ENCODE measurements at places on chromosomes 12 and 14.

DNA sequence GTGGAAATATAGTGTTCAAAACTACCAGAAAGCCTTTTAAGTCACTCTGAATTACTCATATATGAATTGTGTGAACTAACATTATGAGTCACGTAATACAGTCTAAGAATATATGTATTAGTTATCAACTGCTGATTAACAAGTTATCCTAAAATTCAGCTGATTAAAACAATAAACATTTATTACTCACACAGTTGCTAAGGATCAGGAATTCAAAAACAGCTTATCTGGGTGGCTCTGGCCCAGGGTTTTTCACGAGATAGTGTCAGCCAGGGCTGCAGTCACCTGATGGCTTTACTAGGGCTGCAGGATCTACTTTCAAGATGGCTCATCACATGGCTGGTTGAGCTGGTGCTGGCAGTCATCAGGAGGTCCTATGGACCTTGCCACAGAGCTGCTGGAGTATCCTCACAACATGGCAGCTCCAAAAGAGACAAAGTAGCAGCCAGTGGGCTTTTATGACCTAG lies 36.5 kb downstream of the CORO1C start:
- DNase-seq = peak; percentile 64

DNA sequence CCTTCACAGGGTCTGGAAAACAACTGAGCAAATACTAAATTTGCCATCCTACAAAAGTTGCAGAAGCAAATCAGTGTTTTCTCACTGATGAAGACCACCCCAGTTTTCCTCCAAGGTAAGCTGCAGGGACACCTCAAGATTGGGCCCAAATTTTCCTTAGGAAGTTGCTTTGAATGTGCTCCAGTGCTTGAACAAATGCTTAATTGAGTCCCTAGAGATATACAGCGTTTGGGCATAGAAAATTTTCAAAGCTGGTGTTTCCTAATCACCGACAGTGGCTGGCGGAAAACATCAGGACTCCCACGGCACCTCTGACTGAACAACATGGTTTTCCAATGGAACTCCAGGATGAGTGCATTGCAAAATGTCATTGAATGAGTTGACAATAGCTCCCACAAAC lies 92.5 kb upstream of the HMGA2 start:
- no peak for DNase-seq

- DNase-seq = no peak
Measured at GRCh38 chr12:68034567-68034966, 45.3 kb downstream of the IFNG-AS1 start.

DNA sequence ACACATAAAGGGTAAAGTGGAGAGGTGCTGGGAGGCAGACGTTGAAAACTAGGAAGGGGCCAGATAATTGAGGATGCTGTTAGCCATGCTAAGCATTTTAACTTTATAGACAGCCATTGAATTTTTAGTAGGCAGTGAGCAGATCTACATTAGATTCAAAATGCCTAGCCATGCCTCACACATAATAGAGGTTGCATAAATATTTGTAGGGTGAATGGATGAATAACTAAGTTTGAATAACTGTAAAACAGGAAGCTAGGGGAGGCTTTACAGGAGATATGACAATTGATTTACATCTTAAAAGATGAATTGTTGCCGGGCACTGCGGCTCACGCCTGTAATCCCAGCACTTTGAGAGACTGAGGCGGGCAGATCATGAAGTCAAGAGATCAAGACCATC lies 12.3 kb upstream of the CCNT1 start:
- no peak for DNase-seq

GRCh38 chr12:54571193-54572188 lies 17.0 kb downstream of the PPP1R1A start:
- no peak for DNase-seq

- DNase-seq = no peak
Measured at GRCh38 chr14:32477396-32477795, 148.3 kb downstream of the AKAP6 start.

DNA sequence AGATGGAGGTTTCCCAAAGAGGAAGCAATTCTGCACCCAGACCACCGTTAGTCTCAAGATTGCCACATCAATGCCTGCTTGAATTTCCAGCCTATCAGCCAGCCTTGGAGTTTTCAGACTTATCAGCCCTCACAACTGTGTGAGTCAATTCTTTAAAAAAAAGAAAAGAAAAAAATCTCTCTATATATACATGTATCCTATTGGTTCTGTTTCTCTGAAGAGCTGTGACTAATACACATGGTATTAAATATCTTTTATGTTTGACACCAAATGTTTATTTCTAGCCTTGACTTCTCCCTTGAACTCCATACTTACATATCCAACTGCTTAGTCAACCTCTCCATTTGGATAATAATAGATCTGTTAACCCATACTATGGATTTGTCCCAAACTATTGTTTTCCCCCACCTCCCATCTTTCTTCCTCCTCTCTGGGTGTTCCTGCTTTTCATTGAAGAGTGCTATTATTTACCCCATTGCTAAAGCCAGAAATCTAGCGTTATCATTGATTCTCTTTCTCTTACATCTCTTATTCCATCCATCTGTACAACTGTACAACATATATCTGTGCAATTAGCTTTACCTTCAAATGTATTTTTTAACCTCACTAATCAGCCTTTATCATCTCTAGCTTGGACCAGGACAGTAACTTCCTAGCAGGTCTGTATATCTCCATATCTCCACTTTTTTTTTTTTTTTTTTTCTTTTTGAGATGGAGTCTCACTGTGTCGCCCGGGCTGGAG lies 22.7 kb upstream of the EID3 start:
- no peak for DNase-seq

GRCh38 chr12:7666595-7666994 lies 887 bp upstream of the APOBEC1 start:
- DNase-seq = no peak

DNA sequence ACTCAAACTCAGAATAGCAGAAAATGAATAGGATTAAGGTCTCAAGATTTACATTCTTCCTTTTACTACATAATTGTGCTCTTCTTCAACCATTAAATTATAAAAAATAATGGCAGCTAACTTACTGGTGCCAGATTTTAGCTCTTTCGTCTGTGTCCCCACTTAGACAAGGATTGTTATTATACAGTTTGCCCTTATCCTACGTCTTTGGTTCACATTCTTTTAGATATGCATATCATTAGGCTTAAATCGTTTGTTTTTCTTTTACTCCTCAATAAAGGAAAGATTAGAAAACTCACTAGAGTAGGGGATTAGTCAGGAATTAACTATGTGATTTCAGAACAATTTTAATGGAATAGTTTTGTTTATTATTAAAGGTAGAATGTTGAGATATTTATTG lies 129.6 kb upstream of the GARIN2 start:
- no peak for DNase-seq

GRCh38 chr12:32671930-32672780 lies 6.9 kb upstream of the DNM1L start:
- no peak for DNase-seq

DNA sequence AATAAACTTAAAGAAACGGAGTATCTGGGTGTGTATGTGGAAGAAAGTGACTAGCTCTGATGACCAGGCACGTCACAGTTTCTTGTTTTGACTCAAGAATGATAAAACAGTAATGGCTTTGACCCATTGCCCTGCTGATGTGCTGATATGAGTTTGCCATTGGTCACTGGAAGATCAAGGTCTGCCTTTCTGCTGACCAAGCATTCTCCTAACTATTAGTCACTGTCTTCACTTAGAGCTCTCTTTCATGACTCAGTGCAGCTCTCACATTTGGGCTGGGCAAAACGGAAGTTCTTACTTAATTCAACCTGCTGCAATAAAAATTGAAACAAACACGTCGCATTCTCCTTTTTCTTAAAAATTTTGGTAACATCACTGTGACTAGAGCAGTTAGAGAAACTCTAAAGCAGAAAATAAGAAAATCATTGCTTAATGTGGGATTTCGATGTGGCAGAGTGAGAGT lies 366.7 kb downstream of the BTG1 start:
- DNase-seq = no peak

DNA sequence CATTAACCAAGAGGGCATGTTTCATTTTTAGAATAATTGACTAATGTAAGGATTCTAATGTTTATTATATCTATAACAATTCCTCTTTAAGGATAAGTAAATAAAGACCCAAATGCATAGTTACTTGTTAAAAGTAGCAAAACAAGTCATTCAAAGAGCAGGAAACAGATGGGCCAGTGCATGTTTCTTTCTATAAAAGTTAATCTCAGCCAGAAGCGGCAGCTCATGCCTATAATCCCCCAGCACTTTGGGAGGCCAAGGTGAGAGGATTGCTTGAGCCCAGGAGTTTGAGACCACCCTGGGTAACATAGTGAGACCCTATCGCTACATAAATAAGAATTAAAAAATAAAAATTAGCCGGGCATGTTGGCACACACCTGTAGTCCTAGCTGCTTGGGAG lies 391.0 kb upstream of the RGS6 start:
- no peak for DNase-seq

DNA sequence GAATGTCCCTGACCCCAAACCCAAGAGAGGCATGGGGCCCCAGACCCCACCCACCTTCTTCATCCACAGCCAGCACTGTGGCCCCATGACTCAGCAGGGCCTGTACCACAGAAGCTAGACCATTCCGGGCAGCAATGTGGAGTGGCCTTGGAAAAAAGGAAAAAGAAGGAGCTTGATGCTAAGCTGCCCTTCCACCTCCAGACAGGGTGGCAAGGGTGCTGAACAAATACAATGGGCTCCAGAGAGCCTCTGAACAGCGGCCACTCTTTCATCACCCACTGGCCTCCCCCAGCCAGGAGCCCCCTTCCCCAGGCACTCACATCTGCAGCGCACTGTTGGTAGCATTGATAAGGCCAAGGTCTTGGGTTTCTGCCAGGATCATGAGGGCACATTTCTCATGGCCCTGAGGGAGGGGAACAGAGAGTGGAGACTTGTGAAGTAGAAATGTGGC lies 13.9 kb downstream of the SLC39A5 start:
- DNase-seq = no peak

- no peak for DNase-seq
Measured at GRCh38 chr12:82517027-82517426, 158.7 kb downstream of the METTL25 start.

DNA sequence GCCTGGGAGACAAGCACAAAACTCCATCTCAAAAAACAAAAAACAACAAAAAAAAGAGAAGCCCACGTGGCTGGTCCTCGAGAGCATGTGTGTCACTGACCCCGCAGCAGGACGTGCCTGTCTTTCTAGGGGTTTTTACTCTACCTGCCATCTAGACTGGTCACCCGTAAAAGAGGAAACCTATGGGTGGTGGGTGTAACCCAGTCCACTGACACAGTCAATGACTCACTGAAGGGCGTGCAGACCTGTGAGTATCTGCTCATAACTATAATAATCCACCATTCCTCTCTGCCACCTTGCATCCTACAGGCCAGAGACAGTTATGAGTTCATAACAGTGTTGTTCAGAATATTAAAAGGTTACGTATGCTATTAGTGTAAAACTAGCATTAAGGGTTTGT lies 4.6 kb downstream of the GOLGA3 start:
- no peak for DNase-seq

DNA sequence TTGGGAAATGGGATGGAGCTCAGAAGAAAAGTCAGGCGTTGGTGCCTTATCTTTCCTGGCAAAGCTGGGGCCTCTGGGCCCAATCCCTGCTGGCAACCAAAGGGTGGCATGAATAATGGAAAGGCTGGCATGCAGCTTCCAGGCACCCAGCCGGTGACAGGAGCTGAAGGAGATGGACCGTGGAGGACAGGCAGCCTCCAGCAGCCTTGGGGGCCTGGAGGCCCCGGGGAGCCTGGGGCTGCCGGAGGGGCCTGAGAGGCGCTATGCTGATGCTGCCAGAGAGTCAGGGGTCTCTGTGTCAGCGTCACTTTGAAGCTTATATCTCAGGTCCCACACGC lies 38.2 kb upstream of the EML1 start:
- DNase-seq = no peak
